ENCODE measurements at places on chromosomes 6 and 20.

DNA sequence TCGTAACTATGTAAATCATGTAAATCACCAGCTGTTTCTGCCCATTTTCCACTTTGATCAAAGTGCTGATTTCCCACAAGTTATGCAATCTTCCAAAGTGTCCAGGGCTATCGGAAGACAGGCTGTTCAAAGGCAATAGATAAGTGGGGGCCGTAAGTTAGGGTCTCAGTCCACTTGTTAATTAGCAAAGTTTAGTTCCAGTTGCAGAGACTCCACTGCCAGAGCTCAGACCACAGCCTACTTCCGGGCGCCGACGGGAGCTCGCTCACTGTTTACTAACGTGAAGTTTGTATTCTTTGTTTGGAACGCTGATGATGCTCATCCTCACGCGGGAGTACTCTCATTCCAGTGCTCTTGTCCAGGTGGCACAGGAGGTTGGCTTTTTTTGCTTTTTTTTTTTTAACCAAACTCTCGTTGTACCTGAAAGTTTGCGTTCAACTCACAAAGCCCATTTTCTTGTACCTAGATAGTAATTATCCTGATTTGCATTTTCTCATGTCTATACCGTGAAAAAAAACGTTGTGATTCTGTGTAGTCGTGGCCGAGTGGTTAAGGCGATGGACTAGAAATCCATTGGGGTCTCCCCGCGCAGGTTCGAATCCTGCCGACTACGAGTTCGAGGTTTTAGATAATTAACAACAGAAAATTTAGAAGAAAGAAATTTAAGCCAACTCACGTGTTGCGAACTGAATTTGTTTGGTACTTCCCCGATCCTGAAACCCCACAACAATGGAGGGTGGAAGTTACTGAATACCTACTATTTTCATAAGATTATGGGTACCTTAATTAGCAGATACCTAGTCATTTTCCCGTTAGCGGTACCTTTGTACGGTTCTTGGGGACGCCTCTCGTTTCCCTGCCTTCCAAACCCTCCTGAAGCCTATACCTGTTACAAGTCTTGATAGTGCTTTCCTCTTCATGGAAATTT is 29.9 kb upstream of the ZNF184 start:
- peak; percentile 72 for DNase-seq

DNA sequence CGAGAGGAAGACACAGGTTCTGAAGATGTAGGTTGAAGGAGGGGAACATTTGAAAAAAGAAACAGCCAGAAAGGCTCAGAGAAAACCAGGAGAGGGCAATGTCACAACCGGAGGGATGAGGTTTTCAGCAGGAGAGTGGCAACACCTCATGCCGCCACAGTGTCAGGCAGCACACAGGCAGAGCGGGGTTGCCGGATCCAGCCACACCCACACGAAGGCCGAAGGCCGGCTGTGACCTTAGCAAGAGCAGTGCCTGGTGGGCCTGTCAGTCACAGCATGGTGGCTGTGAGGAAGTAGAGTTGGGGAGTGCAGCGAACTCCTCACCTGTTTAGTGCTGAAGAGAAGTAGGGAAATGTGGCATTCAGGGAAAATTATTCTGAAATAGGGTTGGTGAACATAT is 14.0 kb downstream of the HDDC2 start:
- DNase-seq: no peak

DNA sequence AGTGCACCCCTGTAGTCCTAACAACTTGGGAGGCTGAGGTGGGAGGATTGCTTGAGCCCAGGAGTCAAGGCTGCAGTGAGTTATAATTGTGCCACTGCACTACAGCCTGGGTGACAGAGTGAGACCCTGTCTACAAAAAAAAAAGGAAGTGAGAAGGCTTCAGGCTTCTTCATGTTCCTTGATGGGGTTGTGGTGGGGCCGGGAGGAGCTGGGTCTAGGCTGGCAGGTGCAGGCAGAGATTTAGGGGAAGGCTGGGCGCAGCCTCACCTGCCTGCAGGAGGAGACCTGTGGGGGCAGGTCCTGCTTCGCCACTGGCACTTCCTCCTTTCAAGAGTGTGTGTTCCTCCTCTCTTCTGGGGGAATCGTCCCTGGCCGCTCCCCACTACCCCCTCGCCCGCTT is 63.9 kb downstream of the CHMP4B start:
- DNase-seq: no peak

DNA sequence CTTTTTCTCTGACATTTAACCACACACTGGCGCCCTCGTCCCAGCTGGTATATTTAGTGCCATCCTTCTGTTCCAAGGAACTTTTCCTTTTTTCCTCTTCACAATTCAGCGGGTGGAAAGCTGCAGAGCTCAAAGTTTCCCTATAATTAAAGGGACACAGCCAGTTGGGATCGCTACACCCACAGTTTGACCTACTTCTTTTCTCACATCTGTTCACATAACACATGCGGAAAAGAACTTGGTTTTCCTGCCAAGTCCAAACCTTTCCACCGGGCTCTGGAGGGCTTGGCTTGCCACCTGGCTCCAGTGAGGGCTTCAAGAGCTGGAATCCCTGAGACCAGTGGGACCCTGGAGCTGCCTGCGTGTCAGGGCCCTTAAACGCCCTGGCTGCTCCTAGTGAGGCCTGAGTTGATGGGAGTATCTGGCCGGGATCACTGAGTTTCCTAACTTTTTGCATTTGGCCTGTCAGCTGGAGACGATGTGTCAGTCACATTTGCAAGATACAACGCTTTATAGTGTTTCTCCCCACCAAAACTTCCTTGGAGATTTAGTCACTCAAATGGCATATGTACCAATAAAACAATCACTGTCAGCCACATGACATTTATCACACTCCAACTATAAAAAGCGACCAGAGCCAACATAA is 176.0 kb downstream of the SASH1 start:
- DNase-seq: no peak

- DNase-seq: no peak
Observed at GRCh38 chr6:146884728-146885127, 286.0 kb downstream of the ADGB start.

DNA sequence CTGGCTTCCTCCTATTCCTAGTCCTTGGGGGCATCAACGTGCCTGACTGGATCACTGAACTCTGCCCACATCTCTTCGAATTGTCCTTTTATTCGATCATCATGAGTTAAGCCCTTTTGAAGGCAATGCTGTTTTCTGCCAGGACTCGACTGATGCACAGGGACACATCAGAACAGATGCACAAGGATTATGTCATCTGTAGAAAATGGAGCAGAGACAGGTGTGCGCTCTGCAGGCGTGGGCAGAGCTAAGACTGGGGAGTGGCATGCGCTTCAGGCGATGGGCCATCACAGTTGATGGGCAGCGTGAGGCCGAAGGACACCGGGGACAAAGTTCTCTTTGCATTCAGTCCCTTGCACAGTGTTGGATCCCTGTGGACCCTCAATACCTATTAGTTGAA is 13.1 kb downstream of the GABRR1 start:
- no peak for DNase-seq

GRCh38 chr6:71294121-71294523 is 5.5 kb downstream of the OGFRL1 start:
- DNase-seq: no peak

- no peak for DNase-seq
Observed at GRCh38 chr6:130610303-130610702, 216.9 kb upstream of the SMLR1 start.

- DNase-seq: no peak
Observed at GRCh38 chr6:160788806-160789205, 86.8 kb downstream of the PLG start.

DNA sequence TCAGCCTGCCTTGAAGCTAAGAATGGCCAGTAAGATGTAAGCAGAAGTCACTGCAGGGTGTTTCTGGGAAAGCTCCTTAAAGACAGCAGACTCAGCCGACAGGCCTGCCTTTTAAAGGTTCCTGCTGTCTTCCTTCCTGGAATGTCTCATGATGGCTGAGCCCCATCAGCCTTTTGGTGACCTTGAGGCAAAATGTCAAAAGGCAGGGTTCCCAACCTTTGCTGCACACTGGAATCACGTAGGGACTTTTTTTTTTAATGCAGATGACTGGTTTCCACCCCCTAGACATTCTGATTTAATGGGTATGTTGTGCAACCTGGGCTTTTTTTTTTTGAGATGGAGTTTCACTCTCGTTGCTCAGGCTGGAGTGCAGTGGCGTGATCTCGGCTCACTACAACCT is 11.6 kb downstream of the MDGA1 start:
- DNase-seq: no peak

GRCh38 chr20:1081891-1082290 is 36.5 kb upstream of the PSMF1 start:
- DNase-seq: no peak

- DNase-seq: no peak
Observed at GRCh38 chr6:161891542-161891941, 617.7 kb upstream of the AGPAT4 start.

DNA sequence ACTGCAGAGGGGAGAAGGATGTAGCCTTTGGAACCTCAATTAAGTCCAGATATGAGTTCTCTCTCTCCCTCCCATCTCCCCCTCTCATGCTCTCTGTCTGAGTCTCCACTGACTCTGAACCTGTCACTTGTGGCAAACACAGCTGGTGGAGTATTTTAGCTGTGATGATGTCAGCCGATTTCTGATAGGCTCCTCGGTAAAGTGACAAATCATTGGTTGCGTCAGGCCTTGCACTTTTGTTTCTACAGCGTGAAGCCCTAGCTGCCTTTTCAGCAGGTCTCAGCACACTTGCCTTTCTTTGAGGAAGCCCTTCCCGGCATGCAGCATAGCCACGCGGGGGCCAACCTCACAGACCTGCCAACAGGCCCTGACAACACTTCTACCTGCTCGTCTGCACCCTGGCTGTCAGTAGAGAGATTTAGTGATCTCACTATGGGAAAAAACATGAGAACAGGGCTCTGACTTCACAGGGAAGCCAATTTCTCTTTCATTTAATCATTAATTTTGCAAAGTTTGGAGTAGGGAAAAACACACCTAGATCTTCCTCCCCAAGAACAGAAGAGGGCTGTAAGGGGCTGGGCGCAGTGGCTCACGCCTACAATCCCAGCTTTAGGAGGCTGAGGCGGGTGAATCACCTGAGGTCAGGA is 84.4 kb downstream of the GMPR start:
- DNase-seq: peak; percentile 77

DNA sequence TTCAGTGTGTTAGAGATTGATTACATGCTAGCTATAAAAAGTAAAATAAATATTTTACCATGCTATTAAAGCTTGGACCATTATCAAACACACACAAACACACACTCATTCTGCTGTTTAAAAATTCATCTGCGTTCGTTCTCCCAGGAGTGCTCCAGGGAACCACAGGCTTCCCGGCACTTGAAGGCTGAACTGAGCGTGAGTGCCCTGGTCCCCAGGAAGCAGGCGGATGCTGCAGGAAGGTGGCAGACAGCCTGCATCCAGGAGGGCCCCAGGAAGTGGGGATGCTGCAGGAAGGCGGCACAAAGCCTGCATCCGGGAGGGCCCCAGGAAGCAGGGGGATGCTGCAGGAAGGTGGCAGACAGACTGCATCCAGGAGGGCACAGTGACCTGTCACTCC is 147.2 kb upstream of the SNX9 start:
- DNase-seq: no peak

GRCh38 chr6:14856177-14856576 is 389.7 kb upstream of the JARID2 start:
- DNase-seq: no peak

DNA sequence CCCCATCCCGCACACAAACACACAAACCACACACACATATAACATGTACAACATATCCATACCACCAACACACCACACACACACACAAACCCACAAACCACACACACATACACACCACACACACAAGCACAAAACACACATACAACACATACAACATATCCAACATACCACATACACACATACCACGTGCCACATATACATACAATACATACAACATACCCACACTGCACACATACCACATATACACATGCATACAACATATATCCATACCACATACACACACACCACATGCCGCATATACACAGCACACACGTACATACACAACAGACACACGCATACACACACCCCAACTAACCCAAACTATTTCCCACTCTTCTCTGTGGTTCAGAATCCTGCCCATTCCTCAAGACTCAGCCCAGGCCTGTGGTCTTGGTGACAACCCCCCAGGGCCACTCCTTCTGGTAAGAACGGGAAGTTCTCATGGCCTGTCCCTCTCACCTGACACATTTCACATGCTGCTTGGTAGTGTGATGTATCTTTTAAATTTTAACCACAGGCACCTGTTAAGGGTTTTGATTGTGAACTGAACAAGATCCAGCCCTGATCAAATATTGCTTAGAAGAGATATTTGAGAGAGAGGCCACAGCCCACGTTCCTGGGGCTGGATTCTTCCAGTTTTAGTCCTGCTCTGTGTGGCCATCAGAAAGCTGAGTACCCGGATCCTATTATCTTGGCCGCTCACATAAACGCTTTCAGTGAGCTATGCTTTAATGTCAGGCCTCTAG is 55.9 kb upstream of the KCNK16 start:
- no peak for DNase-seq

GRCh38 chr6:10347561-10348327 is 67.1 kb downstream of the TFAP2A start:
- no peak for DNase-seq

DNA sequence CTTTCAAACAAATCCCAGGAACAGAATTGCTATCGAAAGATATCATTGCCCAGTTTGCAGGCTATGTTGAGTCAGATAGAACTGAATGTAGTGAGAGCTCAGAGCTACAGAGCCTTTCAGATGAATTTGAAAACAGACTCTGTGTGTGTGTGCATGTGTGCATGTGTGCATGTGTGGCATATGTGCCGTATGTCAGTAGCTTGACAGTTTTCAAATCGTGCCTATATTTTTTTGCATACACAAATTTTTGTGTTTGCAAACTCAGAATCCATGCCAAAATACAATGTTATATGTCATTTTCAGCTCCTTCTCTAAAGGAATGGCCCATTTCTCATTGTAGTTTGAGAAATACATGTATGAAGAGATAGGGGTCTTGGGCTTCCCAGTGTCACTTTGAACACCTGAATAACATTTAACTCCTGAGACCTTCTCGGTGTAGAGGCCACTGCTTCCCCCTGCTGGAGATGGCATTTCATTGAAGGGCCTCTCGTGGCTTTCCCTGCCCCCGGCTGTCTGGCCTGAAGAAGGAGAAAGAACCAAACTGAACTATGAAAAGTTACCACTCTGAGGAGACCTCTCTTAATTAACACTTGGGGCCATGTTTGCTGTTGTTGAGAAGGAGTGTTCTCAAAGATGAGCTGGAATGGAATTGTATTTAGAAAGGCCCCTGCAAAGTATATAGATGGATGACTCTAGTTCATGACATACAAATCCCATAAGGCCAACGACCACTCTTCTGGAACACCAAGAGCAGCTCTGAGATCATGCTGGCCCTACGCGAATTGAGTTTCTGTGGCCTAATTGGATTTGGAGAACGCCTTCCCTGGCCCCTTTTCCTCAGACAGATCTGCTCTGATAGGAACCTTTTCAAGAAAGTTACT is 58.7 kb downstream of the VAPB start:
- DNase-seq: peak; percentile 58

DNA sequence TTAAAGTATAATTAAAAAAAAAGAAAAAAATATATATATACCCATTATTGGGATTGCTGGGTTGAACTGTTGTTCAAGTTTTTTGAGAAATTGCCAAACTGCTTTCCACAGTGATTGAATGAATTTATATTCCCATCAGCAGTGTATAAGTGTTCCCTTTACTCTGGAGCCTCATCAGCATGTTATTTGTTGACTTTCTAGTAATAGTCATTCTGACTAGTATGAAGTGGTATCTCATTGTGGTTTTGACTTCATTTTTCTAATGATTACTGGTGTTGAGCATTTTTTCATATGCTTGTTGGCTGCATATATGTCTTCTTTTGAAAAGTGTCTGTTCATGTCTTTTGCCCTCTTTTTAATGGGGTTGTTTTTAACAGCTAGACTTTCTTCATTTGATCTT is 1260.8 kb upstream of the GJE1 start:
- no peak for DNase-seq

Measured in activated CD8-positive, alpha-beta memory T cell treated with anti-CD3 and anti-CD28 coated beads, Interleukin-2, amount 50 U/mL, for 4 hours (primary cell).